ENCODE measurements at places on chromosomes 1 and 21. TPM values are rescaled to one million over a fixed set of nuclear protein-coding genes. Genes with fewer than 3 reads are reported as not detected.

BACE2 gene
- 89.8 TPM for total RNA-seq

TNFRSF25 gene
- 0.49 TPM for total RNA-seq

FOXD2 gene
- total RNA-seq: 0.48 TPM

TDRD10 gene
- total RNA-seq: not detected

EDARADD gene
- total RNA-seq: 1.7 TPM

HSD3B2 gene
- total RNA-seq: not detected

CRYBG2 gene
- total RNA-seq: not detected

MYCL gene
- 0.12 TPM for total RNA-seq

TCEANC2 gene
- 4.2 TPM for total RNA-seq

S100A14 gene
- total RNA-seq: not detected

OMA1 gene
- total RNA-seq: 23.5 TPM

FCRLA gene
- 11.2 TPM for total RNA-seq

HJV gene
- total RNA-seq: not detected

SLC25A34 gene
- 0.12 TPM for total RNA-seq

CLDN17 gene
- not detected for total RNA-seq

UBE2J2 gene
- total RNA-seq: 61.9 TPM

KCNK2 gene
- 8.0 TPM for total RNA-seq

RNF220 gene
- total RNA-seq: 59.5 TPM

CHI3L2 gene
- 2.6 TPM for total RNA-seq

TMPRSS2 gene
- total RNA-seq: 0.39 TPM

KCNE2 gene
- total RNA-seq: not detected

PPIH gene
- total RNA-seq: 122 TPM

KRTAP11-1 gene
- total RNA-seq: not detected

ARHGAP30 gene
- not detected for total RNA-seq

LDLRAD2 gene
- total RNA-seq: not detected

TRIM46 gene
- total RNA-seq: 2.3 TPM

ECM1 gene
- 110 TPM for total RNA-seq

MMEL1 gene
- 2.8 TPM for total RNA-seq

ITLN2 gene
- total RNA-seq: not detected

ATP5PB gene
- total RNA-seq: 707 TPM

TPR gene
- total RNA-seq: 46.7 TPM

HAPLN2 gene
- total RNA-seq: not detected

SLC1A7 gene
- total RNA-seq: not detected

PER3 gene
- 14.9 TPM for total RNA-seq

ZNF436 gene
- total RNA-seq: 21.1 TPM

SPRR3 gene
- not detected for total RNA-seq

CR2 gene
- not detected for total RNA-seq

SCAMP3 gene
- 73.9 TPM for total RNA-seq

CELA2B gene
- total RNA-seq: not detected

RBM34 gene
- 70.0 TPM for total RNA-seq

CDA gene
- total RNA-seq: 23.9 TPM

Measured in RPMI7951 (cell line).